ENCODE measurements at places on chromosomes 7 and 10. TPM values are rescaled to one million over a fixed set of nuclear protein-coding genes. Genes with fewer than 3 reads are reported as not detected.

DNA sequence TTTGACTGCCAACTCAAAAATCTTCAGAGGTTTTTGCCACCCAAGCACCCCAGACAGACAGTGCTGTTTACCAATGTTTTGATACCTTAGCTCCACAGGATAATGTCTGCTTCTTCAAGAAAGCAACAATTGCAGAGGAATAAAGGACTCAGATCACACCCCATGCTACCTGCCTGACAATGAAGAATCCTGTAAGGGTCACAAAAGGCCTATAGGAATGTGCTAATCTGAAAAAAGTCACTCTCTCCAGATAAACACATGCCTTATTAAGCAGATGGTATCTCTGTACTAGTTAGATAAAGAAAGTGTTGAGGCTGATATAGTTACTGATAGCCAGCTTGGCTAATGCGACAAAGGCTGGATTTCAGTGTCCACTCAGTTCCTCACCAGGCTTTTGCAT, 1076.7 kb upstream of the SORCS1 start:
- H3K36me3 ChIP-seq, result no peaks in the 10 kb centered on the region
- H3K27me3 ChIP-seq, result no peaks in the 10 kb centered on the region
- H3K4me1 ChIP-seq, result no peaks in the 10 kb centered on the region
- H3K4me3 ChIP-seq, result no peak overlapping the region
- DNase-seq, result no peak
- H3K27ac ChIP-seq, result no peak overlapping the region

- H3K27me3 ChIP-seq, result peaks cover 8% of the 10 kb centered on the region
- no peaks in the 10 kb centered on the region for H3K36me3 ChIP-seq
- H3K27ac ChIP-seq, result no peak overlapping the region
These were observed 140.6 kb downstream of the NRP1 start for GRCh38 chr10:33193701-33194521.

- peaks cover 6% of the 10 kb centered on the region for H3K27me3 ChIP-seq
- DNase-seq, result no peak
- no peaks in the 10 kb centered on the region for H3K4me1 ChIP-seq
- H3K36me3 ChIP-seq, result no peaks in the 10 kb centered on the region
- H3K27ac ChIP-seq, result no peak overlapping the region
- no peak overlapping the region for H3K4me3 ChIP-seq
These were observed 24.2 kb downstream of the ITGB8 start for GRCh38 chr7:20354610-20355528.

- no peaks in the 10 kb centered on the region for H3K36me3 ChIP-seq
- DNase-seq, result no peak
- H3K27me3 ChIP-seq, result peaks cover 6% of the 10 kb centered on the region
- H3K4me3 ChIP-seq, result no peak overlapping the region
- H3K4me1 ChIP-seq, result no peaks in the 10 kb centered on the region
These were observed 67.5 kb downstream of the CHST15 start for GRCh38 chr10:124025660-124026588.

GRCh38 chr10:110993024-110993693, 73.8 kb downstream of the SHOC2 start:
- peaks cover 25% of the 10 kb centered on the region for H3K36me3 ChIP-seq
- peak overlapping the region; percentile 23 for H3K27ac ChIP-seq
- DNase-seq, result peak; percentile 24
- H3K4me3 ChIP-seq, result peak overlapping the region; percentile 64
- peaks cover 36% of the 10 kb centered on the region for H3K4me1 ChIP-seq
- no peaks in the 10 kb centered on the region for H3K27me3 ChIP-seq

- no peaks in the 10 kb centered on the region for H3K4me1 ChIP-seq
- no peaks in the 10 kb centered on the region for H3K36me3 ChIP-seq
- no peak for DNase-seq
- no peak overlapping the region for H3K27ac ChIP-seq
These were observed 96.0 kb downstream of the HTR5A start for GRCh38 chr7:155166108-155166507.

- H3K27me3 ChIP-seq, result no peaks in the 10 kb centered on the region
- H3K4me1 ChIP-seq, result peaks cover 10% of the 10 kb centered on the region
- no peak for DNase-seq
- H3K27ac ChIP-seq, result no peak overlapping the region
- peaks cover 19% of the 10 kb centered on the region for H3K36me3 ChIP-seq
- no peak overlapping the region for H3K4me3 ChIP-seq
These were observed 48.6 kb upstream of the DLG5 start for GRCh38 chr10:77975086-77975666.

DNA sequence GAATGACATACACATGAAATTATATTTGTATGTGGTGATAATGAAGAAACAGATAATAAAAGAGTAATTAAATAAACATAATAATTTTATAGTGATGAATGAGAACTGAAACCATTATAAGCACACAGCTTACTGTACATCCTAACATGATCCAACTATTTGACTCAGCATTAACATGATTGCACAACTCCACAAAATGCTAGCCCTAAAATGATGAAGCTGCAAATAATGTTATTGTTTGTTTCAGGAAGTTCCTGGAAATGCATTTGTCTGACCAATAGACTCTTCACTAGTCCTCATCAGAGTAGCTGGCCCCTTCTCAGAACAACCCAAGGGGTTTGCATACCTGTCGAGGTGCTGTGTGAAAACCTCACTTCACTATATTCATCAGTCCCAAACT, 115.5 kb downstream of the RTKN2 start:
- H3K4me1 ChIP-seq, result peaks cover 6% of the 10 kb centered on the region
- no peaks in the 10 kb centered on the region for H3K27me3 ChIP-seq
- H3K4me3 ChIP-seq, result no peak overlapping the region
- no peak overlapping the region for H3K27ac ChIP-seq
- no peaks in the 10 kb centered on the region for H3K36me3 ChIP-seq
- DNase-seq, result no peak

GRCh38 chr7:43671521-43671920, 57.8 kb downstream of the COA1 start:
- peaks cover 72% of the 10 kb centered on the region for H3K4me1 ChIP-seq
- no peak overlapping the region for H3K27ac ChIP-seq
- DNase-seq, result no peak
- H3K36me3 ChIP-seq, result peaks cover 75% of the 10 kb centered on the region

DNA sequence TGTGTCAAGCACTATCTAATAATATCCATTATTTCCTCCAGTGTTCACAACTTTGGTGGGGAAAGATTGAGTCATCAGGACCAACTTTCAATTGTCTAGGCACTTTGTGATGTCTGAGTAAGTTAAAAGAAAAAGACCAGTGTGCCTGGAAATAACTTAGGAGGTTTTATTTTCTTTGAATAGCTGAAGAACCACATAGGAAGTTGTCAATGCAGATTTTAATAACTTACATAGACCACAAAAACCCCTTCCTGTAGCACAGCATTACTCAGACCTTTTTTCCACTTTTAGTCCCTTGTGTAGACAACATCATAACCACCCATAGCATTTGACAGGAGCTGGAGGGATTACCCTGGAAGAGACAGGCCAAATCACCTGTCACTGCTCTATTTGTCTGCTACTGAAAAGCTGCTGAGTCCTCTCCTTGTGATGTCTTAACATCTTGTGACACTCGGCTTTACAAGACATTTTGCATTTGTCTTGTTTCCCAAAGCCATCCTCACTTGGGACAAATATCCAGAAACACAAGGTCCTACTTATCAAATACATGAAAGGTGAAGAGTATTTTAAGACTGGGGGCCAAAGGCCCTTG, 241.5 kb upstream of the PTER start:
- peaks cover 12% of the 10 kb centered on the region for H3K36me3 ChIP-seq
- H3K27me3 ChIP-seq, result peaks cover 25% of the 10 kb centered on the region
- H3K4me3 ChIP-seq, result no peak overlapping the region

GRCh38 chr7:134134004-134134403, 6.9 kb downstream of the LRGUK start:
- no peaks in the 10 kb centered on the region for H3K36me3 ChIP-seq
- no peaks in the 10 kb centered on the region for H3K4me1 ChIP-seq
- no peak overlapping the region for H3K27ac ChIP-seq
- DNase-seq, result no peak
- H3K27me3 ChIP-seq, result peaks cover 17% of the 10 kb centered on the region
- H3K4me3 ChIP-seq, result no peak overlapping the region

GRCh38 chr7:16135658-16136057, 285.7 kb downstream of the CRPPA start:
- H3K4me3 ChIP-seq, result no peak overlapping the region
- H3K27me3 ChIP-seq, result no peaks in the 10 kb centered on the region
- no peaks in the 10 kb centered on the region for H3K36me3 ChIP-seq
- no peaks in the 10 kb centered on the region for H3K4me1 ChIP-seq
- no peak overlapping the region for H3K27ac ChIP-seq

- no peak overlapping the region for H3K27ac ChIP-seq
- H3K4me1 ChIP-seq, result no peaks in the 10 kb centered on the region
- DNase-seq, result no peak
- no peaks in the 10 kb centered on the region for H3K36me3 ChIP-seq
- H3K27me3 ChIP-seq, result peaks cover 14% of the 10 kb centered on the region
These were observed 102.6 kb upstream of the HABP2 start for GRCh38 chr10:113450046-113450804.

GRCh38 chr7:29851487-29851886, 45.2 kb downstream of the WIPF3 start:
- DNase-seq, result no peak
- no peak overlapping the region for H3K27ac ChIP-seq
- peaks cover 9% of the 10 kb centered on the region for H3K27me3 ChIP-seq
- H3K4me1 ChIP-seq, result no peaks in the 10 kb centered on the region

GRCh38 chr10:37010741-37011140, 114.7 kb upstream of the ANKRD30A start:
- no peaks in the 10 kb centered on the region for H3K4me1 ChIP-seq
- no peaks in the 10 kb centered on the region for H3K36me3 ChIP-seq
- no peaks in the 10 kb centered on the region for H3K27me3 ChIP-seq
- H3K27ac ChIP-seq, result no peak overlapping the region

DNA sequence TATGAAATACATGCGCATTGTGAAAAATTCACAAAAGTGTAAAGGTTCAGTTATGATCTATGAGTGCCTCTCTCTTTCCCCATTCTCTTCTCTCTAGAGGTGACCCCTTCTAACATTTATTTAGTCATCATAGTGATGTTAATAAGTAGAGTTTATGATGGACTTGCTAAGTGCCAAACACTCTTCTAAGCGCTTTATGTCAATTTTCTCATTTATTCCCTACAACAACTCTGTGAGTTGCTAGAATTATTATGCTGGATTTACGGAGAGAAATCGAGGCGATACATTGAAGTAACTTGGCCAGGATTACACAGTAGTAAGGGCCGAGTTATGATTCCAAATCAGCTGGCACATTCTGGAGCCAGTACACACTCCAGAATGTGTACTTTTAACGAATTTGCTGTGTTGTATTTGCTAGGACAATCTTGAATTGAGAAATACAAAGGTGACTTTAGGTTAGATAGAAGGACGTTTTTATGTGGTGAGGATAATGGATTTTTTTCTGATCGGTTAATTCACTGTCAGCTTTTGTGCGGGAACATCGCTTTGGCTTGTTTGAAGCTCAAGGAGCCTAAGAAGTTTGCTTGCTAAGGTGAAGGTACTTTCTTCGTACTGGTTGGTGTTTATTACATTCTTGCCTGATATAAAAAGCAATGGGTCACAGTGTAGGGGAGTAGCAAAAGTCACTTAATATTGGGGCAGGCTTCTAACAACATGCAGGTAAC, 1.4 kb downstream of the ATRNL1 start:
- no peak overlapping the region for H3K27ac ChIP-seq
- H3K36me3 ChIP-seq, result no peaks in the 10 kb centered on the region
- DNase-seq, result no peak
- H3K4me1 ChIP-seq, result peaks cover 8% of the 10 kb centered on the region

DNA sequence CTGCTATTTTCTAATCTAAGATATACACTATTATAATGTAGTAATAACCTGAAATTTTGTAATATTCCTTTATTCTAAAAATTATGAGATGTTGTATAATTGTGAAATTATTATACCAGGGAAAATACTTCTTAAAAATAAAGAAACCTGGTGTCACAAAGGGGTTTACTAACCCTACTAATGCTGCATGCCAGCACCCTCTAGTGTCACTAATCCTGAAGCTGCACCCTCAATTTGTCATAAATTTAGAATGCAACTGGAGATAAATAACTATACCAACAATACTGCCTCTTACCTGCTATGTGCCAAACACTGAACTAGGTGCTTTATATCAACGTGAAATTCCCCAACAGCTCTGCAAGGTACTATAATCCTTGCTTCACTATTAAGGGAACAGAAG, 30.8 kb downstream of the TM9SF3 start:
- DNase-seq, result no peak
- H3K27me3 ChIP-seq, result no peaks in the 10 kb centered on the region
- no peak overlapping the region for H3K27ac ChIP-seq
- H3K4me3 ChIP-seq, result no peak overlapping the region
- H3K4me1 ChIP-seq, result peaks cover 4% of the 10 kb centered on the region
- peaks cover 23% of the 10 kb centered on the region for H3K36me3 ChIP-seq

- DNase-seq, result no peak
- H3K36me3 ChIP-seq, result no peaks in the 10 kb centered on the region
- H3K27ac ChIP-seq, result no peak overlapping the region
- peaks cover 26% of the 10 kb centered on the region for H3K4me1 ChIP-seq
- H3K27me3 ChIP-seq, result no peaks in the 10 kb centered on the region
- no peak overlapping the region for H3K4me3 ChIP-seq
These were observed 103.8 kb downstream of the NKX6-2 start for GRCh38 chr10:132681858-132682755.

DNA sequence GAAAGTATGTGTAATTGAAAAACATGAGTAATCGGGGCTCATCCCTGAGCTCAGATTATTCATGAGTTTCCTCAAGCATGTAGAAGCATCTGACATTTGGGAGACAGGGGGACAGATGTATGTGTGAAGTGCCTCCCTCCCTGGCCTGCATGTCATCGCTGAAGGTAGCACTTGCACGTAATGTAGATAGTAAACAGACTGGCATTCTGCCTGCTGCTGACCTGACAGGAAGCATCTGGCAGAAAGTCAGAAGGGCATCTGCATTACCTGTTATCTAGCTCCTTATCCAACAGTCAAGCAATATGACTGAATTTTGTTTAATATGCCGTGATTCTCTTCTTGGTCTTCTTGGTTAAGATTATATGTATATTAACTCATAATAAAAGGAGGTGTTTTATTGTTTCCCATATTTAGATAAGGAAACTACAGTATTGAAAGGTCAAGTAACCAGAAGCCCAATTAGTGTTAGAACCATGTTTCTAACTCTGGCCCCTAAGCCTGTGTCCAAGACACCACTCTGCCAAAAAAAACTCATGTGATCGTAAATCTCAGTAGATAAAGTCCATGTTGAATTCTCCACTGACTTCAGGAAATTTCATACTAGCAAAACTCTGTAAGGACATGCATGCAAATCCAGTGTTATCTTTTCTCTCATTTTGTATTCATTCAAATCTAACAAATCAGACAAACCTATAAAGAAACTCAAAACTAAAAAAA, 918.1 kb upstream of the MBL2 start:
- H3K4me3 ChIP-seq, result no peak overlapping the region
- no peaks in the 10 kb centered on the region for H3K36me3 ChIP-seq
- DNase-seq, result no peak

GRCh38 chr7:1229956-1230355, 2.7 kb upstream of the UNCX start:
- no peak for DNase-seq
- no peak overlapping the region for H3K27ac ChIP-seq
- H3K4me1 ChIP-seq, result peaks cover 22% of the 10 kb centered on the region
- no peaks in the 10 kb centered on the region for H3K36me3 ChIP-seq
- no peak overlapping the region for H3K4me3 ChIP-seq

MRLN gene
- total RNA-seq, result not detected

ASAH2B gene
- 7.7 TPM for total RNA-seq

NKX1-2 gene
- total RNA-seq, result not detected

CYP3A4 gene
- not detected for total RNA-seq

TRIM50 gene
- total RNA-seq, result not detected

Measured in activated naive CD8-positive, alpha-beta T cell treated with anti-CD3 and anti-CD28 coated beads for 36 hours (primary cell).